T-helper 9 cell (primary cell): ENCODE measurements at places on chromosomes 5 and 9.

DNA sequence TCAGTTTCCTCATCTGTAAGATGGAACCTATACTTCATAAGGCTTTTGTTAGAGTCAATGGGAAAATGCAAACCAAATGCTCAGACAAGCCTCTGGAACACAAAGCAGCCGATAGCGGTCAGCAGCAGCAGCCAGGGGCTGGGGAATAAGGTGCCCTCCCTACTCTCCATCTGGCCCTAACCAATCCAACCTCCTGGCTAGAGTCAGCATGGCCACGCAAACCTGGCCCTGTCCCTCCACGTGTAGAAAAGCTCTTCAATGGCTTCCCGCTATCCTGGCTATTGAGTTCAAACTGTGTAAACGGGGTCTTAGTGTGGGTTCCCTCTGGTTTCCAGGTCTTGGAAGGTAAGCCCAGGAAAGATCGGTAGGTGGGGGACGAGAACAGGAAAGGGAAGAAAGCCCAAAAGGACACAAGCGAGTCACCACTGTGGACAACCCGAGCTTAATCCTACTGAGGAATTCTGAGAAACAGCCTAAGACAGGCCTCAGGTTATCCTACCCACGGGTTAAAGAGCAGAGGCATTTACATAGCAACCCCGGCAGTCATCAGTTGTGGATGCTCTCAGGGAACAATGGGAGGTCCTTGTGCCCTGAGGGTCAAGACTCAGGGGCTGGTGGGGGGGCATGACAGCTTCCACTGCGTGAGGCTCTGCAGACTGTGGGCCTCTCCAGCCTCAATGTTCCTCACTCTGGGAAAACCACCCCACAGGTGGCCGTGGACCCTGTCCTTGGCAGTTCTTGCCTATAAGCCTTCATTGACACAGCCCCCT lies 30.9 kb downstream of the FABP6 start:
- DNase-seq: no peak

- DNase-seq: no peak
Observed at GRCh38 chr9:81588148-81588871, 101.0 kb downstream of the TLE1 start.

DNA sequence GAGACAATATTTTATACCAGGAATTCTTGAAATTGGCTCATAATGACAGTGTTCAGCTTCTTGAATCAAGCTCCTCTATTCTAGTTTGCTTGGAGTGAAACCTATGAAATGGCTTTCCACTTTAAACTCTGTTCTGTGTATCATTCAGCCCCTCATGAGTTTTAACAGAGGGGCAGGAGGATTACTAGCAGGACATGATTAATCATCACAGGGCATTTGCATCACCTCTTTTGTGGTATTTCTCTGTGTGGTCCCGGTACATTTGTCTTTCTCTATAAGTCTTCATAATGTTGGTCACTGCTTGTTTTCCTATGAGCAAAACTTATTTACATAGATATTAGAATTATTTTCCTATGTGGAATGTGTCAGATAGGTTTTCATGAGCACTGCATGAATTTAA lies 21.2 kb downstream of the CAST start:
- DNase-seq: no peak

GRCh38 chr5:157203417-157203816 lies 22.8 kb downstream of the ITK start:
- no peak for DNase-seq

DNA sequence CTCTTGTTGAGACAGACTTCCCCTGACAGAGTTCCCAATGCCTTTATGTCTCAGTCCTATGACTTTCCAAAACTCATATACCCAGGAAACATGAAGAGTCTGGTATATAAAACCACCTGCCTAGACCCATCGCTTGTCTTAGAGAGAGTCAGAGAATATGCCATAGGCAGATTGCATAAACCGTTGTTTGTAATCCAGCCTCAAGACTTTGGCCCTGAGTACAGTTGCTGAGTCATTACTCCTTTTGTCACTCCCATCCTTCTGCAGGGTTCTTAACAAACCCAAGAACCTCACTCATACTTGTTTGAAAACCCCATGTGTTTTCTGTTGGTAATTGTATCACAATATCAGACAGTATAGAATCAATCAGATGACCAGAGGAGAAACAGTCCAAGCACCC lies 616.3 kb downstream of the SLCO4C1 start:
- DNase-seq: no peak

DNA sequence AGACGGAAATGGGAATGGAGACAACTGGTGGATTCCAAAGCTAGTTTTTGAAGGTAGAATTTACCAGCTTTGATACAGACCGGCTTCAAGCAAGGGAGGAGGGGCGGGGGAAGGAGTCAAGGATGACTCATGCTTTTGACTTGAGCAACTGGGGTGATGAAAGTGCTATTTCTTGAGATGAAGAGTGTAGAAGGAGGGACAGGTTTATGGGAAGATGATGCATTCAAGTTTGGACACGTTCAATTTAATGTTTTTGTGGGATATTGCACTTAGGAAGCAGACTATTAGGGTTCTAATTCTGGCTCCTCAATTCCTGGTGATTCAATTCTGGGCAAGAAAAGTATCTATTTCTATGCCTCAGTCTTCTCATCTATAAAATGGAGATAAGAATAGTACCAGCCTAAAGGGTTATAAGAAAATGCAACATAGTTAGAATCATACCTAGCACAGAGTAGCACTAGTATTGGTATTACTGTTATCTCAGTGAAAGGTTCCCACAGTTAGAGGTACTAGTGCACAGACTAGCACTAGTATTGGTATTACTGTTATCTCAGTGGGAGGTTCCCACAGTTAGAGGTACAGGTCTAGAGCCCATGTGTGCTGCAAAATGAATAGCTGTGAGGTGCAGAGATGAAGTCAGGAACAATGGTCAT lies 4.6 kb downstream of the NIPAL4 start:
- DNase-seq: no peak

DNA sequence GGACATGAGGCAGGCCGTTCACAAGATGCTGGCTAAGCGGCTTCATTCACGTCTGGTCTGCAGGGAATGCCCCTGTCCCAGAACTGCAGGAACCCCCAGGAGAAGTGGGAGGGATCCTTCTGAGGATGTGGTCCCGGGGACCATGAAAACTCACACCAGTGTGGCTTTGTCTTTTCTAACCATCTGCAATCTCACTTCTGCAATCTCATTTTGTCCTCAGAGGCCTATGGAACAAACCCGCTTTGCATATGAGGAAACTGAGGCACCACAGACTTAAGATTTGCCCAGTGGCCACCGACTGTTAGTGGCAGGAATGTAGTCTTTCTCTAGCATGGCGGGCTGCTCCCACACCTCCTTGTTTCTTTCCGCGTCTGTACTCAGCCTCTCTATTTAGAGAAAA lies 6.9 kb downstream of the CXCL14 start:
- DNase-seq: no peak

- no peak for DNase-seq
Observed at GRCh38 chr5:116655431-116655830, 80.8 kb upstream of the SEMA6A start.

GRCh38 chr9:97500263-97500662 lies 1.2 kb upstream of the TMOD1 start:
- DNase-seq: no peak

- DNase-seq: no peak
Observed at GRCh38 chr9:121048618-121049017, 1.5 kb downstream of the C5 start.

- DNase-seq: no peak
Observed at GRCh38 chr9:129624947-129625346, 1.0 kb upstream of the NTMT1 start.

DNA sequence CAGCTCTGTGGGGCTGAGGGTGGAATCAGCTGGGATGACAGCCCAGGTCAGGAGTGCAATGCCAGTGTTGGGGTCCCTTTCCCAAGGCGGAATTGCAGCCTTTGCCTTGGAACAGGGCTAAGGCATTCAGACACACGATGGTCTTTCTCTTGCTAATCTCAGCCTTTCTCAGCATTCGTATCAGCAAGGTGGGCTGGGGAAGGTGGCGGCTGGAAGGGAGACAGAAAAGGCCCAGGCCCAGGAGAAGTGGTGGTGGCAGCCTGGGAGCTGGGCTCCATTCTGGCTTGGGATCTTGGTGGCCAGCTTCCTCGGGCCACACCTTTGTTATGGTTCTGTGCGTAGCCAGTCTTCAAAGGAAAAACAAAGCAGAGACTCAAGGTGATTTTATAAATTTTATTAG lies 1.1 kb upstream of the ARHGEF28 start:
- DNase-seq: no peak

GRCh38 chr9:135524130-135524861 lies 3.1 kb downstream of the LCN1 start:
- no peak for DNase-seq
